ENCODE measurements at places on chromosomes 4 and X.

DNA sequence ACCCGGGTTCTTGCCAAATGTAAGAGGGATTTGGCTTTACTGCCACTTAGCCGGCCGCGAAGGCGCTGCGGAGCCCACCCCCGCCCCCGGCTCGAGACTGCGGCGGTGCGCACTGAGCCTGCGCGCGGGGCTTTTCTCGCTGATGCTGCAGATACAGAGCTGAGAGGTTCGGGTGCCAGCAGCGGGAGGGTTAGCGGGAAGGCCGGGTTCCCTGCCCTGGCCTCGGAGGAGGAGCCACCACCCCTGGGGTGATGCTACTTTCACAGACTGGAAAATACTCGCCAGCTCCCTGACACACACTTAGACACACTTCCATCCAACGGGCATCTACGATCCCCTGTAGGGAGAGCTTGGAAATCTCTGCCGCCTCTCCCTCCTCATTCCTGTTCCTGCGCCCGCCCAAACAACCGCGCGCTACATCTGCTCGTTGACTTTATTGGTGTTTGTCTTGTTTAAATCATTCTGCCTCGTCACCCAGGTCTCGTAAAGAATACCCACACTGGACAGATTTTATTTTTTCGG, 2.1 kb upstream of the PCDH7 start:
- no peak for DNase-seq

- DNase-seq = no peak
Observed at GRCh38 chrX:106201502-106202178, 33.5 kb downstream of the PWWP3B start.

DNA sequence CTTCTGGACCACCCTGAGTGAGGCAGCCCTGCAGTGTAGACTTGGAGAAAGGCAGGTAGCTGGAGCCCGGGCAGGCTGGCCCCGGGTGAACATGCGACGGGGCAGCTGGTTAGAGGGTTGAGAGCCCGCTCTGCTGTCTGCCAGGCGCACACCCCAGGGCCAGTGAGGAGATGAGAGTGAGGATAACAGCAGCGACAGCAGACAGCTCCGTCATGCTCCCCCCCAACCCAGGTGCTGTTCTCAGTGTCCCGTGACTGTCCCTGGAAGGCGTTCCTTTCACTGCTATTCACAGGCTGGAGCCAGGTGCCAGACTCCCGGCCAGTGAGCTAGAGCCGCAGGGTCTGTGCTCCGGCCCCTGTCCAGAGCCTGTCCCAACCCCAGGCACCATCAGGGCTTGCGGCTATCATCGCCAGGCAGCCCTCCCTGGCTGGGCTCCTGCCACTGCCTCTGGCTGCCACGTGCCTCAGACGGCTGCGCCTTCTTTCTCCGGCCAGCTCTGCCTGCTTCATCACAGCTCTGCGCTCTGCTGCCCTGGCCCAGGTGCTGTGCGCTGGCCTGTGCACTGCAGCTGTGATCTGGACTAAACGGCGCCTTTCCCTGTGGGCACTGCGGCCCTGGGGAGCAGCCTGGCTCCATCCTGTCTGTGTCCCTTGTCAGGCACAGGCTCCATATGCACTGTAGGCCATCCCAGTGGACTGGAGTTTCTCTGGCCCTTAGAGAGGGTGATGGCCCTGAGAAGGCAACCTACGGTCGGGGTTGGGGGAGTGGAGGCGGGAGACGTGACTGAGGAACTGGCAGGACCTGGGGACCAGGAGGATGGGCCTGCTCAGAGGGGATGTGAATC, 19.8 kb downstream of the NSG1 start:
- DNase-seq = no peak

GRCh38 chr4:52966781-52967180, 104.7 kb downstream of the RASL11B start:
- DNase-seq = no peak

- no peak for DNase-seq
Observed at GRCh38 chr4:174377613-174378012, 93.9 kb downstream of the CEP44 start.

DNA sequence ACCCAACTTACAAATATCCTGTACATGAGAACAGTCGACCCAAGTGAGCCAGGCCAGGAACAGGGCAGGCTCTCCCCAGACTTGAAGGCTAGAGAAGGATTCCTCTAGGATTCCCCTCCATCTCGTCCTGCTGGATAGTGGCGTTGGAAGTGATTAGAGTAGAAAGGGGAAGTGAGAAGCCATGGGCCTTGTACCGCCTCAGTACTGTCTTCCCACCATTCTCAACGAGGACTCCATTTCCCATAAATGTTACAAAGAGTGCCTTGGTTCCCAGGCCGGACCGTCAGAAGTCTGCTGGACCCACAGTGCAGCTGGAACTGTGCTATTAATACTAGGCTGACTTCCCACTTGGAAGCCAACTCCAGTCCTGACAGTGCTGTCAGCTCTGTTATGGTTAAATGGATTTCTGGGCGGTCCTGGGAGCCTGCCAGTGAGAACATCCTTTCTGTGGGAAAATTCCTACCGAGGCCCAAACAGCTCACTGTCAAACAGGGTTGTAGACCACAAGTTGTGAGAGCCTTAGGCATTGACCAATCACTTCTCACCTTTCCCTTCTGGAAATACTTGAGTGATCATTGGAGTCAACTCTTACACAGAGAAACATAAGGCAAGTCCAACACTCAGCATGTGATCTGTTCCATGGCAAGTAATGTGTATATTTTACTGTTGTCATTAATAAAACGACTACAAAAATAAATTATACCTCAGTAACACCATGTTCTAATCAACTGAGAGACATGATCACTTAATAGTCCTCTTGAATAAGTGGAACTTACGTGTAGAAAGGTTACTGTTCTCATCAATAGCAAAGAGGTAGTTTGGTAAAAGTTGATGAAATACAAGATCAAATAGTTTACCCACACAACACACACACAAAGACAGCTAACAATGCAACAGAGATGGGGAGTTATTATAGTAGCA, 58.4 kb downstream of the AMELX start:
- no peak for DNase-seq

DNA sequence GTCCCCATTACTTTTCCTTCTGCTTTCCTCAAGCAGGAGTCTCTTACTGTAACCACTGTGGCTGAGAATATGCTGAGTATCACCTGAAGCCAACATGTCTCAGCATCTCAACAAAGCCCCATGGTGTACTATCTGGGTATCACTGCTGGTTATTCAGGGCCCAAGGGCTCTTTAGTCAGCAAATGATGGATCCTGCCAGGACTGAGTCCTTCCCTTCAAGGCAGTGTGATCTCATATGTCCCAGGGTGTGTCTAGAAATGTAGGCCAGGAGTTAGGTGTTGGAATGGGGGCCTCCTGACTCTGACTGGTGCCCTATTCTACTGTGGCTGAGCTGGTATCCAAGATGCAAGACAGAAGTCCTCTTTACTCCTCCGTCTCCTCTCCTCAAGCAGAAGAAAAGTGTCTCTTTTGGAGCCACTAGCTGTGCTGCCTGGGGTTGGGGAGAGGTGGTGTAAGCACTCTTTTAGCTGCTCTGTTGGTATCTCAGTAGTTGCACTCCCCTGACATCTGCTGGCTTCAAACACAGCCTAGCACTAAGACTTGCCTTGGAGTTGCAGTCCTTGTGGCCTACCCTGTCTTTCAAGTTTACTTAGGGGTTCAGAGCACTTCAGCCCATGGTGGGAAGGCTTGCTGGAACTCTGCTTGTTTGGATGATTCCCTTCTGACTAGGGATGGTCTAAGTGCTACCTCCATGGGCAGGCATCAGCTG, 28.6 kb downstream of the OCIAD2 start:
- DNase-seq = no peak

GRCh38 chr4:42083816-42084215, 68.6 kb downstream of the BEND4 start:
- DNase-seq = no peak

- no peak for DNase-seq
Observed at GRCh38 chrX:102739657-102740056, 19.1 kb downstream of the GPRASP3 start.

- no peak for DNase-seq
Observed at GRCh38 chr4:153318696-153319320, 25.7 kb upstream of the MND1 start.

GRCh38 chr4:67940506-67940905, 22.8 kb downstream of the TMPRSS11A start:
- DNase-seq = no peak

DNA sequence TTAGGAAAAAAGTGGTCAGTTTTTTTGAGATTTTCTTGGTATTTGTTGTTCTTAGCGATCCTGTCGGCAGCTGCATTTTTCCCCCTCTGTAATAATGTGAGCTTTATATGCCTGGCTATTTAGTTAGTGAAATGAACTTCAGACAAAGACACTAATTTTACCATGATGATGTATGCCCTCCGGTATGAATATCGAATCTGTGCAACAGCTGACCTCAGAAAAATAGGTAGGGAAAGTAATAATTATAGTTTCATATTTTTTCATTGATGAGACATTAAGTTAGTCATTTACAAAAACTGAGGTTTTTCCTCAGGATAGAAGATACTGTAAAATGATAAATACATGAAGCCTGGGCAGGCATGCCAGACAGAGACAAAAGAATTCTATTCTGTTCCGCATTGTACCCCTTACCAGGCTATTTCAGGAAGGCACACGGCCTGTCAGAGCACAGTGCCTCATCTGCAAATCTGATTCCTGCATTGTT, 155.8 kb downstream of the SHROOM3 start:
- DNase-seq = no peak

DNA sequence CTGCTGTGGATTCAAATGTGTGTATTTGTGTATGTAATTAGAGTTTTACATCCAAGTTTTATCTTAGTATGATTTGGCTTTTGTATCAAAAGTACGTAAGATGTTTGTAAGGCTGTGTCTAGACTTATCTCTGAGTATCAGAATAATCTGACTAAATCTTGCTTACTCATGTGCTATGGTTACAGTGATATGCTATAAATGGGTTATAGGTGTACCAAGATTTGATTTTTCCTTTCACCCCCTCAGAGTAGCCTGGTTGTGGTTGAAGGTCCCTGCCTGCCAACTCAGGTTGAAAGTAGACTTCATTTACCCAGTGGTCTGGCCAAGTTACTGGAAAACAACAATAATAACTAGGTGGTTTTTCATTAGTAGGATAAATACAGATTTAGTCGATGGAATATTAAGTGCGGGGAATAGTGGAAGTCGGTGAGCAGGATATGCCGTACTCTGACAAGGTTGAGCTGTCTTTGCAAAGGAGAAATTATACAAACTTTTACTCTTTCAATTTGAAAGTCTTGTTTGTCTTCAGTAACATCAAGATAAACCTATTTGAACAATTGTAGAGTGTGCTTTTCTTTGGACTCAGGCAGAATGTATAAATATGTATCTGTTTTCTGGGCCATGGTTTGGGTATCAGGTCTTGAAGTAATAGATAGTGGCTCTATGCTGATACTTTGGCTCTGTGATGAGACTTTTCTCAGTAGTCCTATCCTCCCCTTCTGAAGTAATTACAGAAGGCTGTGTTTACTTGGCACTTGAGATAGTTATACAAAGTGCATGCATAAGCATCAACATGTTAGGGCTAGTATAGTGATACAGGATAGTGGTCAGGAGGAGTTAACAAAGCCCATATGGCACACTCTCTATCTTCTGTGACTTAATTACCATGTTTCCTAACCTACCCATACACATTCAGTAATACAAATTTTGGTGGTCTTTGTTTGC, 23.7 kb downstream of the BMP2K start:
- DNase-seq = no peak

DNA sequence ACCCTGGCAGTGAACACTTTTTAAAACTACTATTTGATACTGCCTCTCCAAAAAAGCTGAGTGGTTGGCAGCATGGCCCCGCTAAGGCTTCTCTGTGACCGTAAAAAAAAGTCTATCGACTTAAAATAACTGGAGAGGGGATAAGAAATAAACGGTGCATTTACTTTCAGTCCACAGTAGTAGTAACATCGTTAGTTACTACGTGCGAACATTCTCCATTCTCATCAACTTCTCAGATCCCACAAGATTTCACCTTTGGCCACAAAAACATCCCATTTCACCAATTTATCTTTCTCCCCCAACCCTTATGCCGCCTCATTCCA, 524 bp upstream of the EXOSC9 start:
- DNase-seq = no peak

DNA sequence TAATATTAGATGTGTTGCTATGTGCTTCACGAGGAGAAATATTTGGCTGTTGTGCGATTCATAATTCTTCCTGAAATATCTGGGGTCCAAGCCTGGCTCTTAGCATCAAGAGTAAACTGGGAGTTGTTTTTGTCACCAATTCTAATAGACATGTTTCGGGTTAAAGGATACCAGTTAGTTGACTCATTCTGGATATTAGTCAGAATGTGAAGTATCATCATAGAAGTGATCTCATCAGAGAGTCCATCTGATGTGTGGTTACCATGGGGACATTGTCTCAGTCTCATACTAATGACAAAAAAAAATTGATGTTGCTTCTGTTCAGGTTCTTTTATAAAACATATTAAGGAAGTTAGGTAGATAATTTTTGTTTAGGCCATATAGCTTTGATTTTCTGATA, 57.2 kb upstream of the MTMR1 start:
- DNase-seq = no peak

DNA sequence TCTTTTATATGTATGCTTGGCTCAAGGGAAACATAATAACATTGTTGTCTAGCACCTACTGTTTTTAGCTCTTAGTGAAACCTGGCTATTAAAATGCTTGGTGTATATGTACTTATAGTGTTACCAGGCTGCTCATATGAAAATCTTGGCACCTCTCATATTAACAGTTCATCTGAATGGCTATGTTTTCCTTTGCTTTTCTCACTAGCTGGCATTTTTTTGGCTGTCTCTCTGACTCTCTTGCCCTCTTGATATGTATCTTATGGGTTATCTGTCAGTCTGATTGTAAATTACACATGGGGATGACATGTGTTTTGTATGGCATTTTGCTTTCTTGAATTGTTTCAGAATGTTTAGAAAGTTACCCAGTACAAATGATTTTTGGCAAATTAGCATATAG, 158.0 kb downstream of the ARHGAP24 start:
- DNase-seq = no peak

- DNase-seq = no peak
Observed at GRCh38 chr4:146334862-146335449, 120.6 kb downstream of the REELD1 start.

DNA sequence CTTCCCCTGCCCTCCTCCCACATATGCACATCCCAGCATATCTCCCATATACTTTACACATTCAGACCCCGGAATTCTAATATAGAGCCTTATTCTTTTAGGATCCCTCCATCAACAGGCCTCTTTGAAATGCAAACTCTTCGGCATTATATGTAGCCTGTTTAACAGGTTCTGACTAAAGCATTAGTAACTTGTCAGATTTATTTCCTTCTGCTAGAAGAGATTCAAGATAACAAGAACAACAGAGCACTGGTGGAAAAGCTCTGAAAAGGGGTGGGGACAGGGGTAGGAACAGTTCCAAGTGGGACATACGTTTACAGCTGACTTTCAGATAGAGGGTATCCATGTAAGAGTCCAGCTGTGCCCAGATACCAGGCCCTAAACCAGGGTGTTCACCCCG, 31.7 kb upstream of the PRPS1 start:
- no peak for DNase-seq

- no peak for DNase-seq
Observed at GRCh38 chr4:182325397-182325796, 82.2 kb downstream of the TENM3 start.

GRCh38 chr4:109005523-109005922, 242.7 kb upstream of the ETNPPL start:
- no peak for DNase-seq

GRCh38 chr4:128381748-128382559, 94.3 kb upstream of the PGRMC2 start:
- no peak for DNase-seq

- DNase-seq = no peak
Observed at GRCh38 chrX:106611317-106611678, 480 bp upstream of the RADX start.

GRCh38 chr4:6682862-6683590, 10.7 kb upstream of the S100P start:
- no peak for DNase-seq
